ENCODE measurements at places on chromosomes 16 and 17. TPM values are rescaled to one million over a fixed set of nuclear protein-coding genes. Genes with fewer than 3 reads are reported as not detected.

GRCh38 chr16:68396481-68396880 is 51.8 kb downstream of the SMPD3 start:
- DNase-seq = peak; percentile 52

DNA sequence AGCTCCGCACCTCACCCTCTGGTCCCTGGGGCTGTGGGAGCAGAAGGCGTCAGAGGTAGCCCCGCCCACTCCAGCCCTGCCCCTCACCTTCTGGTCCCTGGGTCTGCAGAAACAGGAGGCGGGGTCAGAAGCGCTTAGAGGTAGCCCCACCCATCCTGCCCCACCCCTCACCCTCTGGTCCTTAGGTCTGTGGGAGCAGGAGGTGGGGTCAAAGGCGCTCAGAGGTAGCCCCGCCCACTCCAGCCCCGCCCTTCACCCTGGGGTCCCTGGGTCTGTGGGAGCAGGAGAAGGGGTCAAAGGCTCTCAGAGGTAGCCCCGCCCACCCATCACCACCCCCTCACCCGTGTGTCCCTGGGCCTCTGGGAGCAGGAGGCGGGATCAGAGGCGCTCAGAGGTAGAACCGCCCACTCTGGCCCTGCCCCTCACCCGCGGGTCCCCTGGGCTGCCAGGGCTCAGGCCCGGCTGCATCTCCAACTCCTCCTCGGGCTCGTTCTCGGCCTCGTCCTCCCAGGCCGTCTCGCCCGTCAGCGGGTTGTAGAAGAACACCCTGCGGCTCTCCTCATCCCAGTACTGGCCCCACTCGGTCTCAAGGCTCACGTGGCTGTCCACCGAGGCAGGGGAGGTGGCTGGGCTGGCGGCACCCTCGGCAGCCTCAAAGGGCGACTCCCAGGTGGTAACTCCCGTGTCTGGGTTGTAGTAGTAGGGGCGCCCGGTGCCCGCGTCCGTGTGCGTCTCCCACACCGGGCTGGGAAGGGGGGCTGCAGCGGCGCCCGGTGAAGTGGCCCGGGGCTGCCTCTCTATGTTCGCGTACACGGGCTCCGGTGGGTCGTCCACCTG is 27.2 kb downstream of the ARHGAP27 start:
- no peak for DNase-seq

- no peak for DNase-seq
These were observed 8.8 kb downstream of the SCIMP start for GRCh38 chr17:5225668-5226457.

The PRKCB gene
- not detected for total RNA-seq

The SLC16A13 gene
- total RNA-seq = 0.63 TPM

Measured in LHCN-M2 (cell line).